T-cell (primary cell): ENCODE measurements at places on chromosomes 4 and X.

- no peak for DNase-seq
Observed at GRCh38 chrX:39196192-39197102, 395.2 kb downstream of the MID1IP1 start.

- DNase-seq = no peak
Observed at GRCh38 chr4:78336093-78336943, 215.3 kb upstream of the ANXA3 start.

DNA sequence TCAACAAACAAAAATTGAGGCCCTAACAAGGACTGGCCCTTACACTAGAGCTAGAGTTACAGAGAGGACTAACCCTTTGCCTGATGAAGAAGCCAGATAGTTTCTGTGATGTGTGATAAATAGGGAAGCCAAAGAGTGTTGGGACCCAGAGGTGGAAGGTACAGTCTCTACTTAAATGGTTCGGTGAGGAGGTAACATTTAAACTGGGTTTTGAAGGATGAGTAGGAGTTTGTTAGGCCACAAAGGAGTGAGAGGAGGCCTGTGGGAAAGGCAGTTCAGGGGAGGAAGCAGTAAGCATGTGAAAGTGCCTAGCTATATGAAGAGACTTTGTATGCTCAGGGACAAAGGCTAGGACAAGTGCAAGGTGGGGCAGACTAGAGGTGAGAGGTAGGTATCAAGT lies 23.8 kb upstream of the LIMCH1 start:
- DNase-seq = no peak

DNA sequence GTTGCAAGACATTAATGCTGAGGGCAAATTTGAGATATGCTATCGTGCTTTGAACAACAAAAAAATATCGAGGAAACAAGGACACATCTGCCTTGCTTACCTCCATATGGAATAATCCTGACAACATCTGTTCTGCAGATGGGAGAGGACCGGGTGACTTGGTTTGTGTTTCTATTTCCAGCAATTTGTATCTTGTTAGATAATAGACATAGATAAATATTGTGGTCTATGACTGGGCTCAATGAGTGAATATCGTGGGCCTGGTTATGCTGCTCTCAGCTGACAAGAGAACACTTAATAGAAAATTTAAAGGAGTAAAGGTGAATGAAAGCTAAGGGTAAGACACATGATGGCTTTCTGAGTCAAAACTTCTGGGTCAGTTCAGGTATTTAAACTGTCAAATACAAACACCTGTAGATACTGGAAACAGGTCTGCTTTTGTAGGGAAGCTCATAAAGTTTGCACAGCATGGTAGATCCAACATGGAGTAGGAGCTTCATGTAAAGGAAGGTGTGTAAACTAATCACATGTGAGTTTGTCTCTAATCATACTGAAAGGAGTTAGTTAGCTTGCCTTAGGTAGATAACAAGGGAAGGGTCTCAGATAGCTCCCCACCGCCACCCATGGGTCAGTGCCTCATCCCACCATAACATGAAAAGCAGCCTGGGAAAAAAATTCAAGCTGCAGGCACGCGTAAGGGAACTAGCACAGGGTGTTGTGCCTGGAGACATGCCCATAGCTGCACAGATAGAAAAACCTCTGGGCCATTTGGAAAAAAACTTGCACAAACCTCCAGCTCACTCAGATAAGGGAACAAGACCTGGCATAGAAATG lies 904.1 kb upstream of the EPHA5 start:
- DNase-seq = no peak

DNA sequence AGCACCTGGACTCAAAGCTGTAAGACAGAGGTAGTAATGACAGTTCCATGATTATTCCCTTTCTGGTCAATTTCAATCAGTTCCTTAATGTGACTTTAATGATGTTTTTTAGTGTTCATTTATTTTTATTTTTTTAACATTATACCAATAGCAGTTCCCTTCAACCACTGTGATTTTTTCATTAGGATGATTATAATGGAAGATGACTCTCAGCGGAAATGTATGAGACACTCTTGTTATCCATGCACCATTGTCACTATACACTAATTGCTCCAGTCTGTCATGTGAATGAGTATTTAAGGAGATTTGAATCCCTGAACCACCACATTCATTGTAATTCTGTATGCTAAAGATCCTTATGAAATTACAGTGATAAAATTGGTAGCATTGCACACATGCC lies 2102.3 kb upstream of the AGA start:
- DNase-seq = no peak

GRCh38 chr4:168398589-168398988 lies 80.0 kb upstream of the DDX60 start:
- no peak for DNase-seq

- DNase-seq = no peak
Observed at GRCh38 chr4:946103-946450, 13.8 kb downstream of the TMEM175 start.

GRCh38 chr4:177718514-177718913 lies 276.3 kb upstream of the AGA start:
- DNase-seq = no peak

- DNase-seq = no peak
Observed at GRCh38 chr4:8128100-8128856, 30.3 kb downstream of the ABLIM2 start.

DNA sequence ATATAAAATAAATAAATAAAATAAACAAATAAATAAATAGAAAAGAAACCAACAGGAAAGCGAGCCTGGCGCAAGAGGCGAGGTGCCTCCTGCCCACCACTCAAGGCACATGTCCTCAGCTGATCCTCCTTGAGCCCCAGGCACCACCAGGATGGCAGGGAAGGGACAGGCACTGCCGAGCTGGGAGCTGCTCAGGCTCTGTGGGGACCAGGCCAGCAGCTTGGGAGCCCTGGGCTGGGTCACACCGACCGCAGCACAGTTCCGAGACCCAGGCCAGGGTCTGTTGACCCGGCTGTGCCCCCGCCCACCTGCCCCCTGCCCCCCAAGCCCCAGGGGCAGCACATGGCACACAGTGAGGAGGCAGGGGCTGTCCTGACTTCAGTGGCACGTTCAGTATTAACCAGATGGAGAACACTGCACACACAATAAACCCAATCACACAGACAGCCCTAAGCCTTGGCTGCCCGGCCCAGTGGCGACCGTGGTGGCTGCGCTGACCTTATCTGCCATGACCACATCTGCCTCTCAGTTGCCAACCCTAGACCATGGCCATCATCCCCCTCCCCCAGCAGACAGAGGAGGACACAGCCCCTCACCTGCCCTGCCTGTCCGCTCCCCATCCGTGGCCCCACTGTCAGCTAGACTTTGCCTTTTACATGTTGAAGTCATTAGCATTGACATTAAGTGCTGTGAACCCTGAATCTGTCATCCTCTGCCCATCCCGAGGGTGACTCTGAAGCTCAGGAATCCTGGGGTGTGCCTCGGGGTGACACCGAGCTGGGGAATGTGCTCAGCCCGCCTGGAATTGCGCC lies 2.9 kb upstream of the TREX2 start:
- no peak for DNase-seq

- no peak for DNase-seq
Observed at GRCh38 chr4:16820329-16820728, 78.1 kb downstream of the LDB2 start.

DNA sequence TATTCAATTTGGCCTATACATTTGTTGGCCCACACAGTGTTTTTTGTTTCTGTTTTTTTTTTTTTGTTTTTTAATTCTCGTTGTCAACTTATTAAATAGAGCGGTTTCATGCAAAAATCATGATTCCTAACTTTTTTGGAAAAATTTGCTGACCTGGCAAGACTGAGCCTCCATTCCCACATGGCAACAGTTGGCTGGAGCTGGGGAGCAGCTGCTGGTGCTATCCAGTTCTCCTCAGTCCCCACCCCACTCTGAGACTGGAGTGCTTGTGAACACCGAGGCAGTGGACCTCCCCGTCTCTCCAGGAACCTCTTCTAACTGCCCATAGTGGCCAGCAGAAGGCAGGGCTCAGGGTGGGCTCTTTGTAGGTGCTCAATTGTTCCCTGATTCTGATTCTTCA lies 95.7 kb upstream of the OTUD4 start:
- no peak for DNase-seq

- DNase-seq = no peak
Observed at GRCh38 chr4:118589471-118590055, 95.6 kb upstream of the METTL14 start.

- no peak for DNase-seq
Observed at GRCh38 chr4:146282657-146283056, 68.3 kb downstream of the REELD1 start.

DNA sequence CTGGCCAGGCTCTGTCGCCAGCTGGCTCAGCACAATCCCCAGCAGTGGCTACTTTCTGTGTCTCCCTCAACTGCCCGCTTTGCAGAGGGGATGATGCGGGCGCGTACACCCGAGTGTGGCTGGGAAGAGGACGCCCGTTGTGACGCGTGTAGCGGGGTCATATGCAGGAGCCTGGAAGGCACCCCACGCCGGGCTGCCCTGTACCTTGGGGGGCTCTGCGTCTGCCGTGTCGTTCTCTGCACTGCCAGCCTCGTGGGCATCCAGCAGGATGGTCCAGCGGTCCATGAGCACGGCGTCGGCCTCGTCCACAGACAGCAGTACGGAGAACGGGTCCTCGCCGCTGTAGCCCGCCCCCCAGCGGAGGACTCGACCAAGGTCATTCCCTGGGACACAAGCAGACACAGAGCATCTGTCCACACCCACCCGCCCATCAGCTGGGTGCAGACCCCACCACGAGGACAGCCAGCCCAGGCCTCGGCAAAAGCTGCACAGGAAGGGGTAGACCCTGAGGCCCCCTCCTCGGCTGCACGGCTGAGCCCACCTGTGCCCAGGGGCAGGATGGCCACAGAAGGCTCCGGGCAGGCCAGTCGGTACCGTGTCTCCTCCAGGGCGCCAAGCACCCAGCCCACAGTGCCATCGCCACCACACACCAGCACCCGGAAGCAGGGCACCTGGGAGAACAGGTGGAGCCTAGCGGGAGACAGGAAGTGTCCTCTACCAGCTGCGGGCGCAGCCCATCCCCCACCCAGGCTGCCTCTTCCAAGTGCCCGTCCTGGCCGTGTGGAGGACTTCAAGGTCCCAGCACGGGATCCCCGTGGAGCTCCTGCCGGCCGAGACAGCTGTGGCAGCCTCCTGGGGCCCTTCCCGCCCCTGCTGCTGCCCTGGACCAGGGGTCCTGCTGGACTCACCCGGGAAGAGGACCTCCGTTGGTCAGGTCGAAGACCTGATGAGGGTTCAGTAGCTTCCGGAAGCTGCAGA lies 10.8 kb downstream of the DGKQ start:
- DNase-seq = no peak

GRCh38 chrX:914206-914605 lies 283.6 kb downstream of the SHOX start:
- no peak for DNase-seq

- no peak for DNase-seq
Observed at GRCh38 chr4:183129675-183130074, 30.6 kb downstream of the WWC2 start.

DNA sequence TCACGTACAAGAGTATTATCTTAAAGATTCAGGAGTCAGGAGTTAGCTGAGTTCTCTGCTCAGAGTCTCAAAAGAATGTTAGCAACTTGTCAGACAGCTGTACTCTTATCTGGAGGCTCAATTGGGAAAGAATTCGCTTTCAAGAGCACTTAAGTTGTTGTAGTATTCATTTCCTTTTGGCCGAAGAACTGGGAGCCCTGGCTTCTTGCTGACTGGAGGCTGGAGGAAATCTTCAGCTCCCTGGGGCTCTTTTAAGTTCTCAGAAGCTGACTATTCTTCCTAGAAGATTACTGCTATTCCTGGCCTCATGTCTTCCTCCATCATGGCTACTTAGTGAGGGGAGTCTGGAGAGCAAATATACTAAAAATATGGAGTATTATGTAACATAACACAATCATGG lies 587.2 kb downstream of the EPHA5 start:
- DNase-seq = no peak

DNA sequence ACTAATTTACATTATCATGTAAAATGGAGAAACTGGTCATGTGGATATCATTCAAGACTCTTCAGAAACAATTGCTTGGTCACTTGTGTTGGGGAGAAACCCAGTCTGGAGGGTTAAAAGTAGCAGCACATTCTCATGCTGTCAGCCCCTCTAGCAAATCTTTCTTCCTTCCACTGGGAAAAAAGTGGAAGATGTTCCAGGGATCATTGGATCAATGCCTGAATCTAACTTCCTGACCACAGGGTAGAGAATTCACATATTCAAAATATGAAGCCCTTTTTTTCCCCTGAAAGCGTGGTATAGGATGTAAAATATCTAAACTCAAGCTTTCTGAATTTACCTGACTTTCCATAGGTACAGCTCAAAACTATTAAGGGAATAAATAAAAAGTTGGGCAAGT lies 98.0 kb downstream of the CXCL13 start:
- no peak for DNase-seq

DNA sequence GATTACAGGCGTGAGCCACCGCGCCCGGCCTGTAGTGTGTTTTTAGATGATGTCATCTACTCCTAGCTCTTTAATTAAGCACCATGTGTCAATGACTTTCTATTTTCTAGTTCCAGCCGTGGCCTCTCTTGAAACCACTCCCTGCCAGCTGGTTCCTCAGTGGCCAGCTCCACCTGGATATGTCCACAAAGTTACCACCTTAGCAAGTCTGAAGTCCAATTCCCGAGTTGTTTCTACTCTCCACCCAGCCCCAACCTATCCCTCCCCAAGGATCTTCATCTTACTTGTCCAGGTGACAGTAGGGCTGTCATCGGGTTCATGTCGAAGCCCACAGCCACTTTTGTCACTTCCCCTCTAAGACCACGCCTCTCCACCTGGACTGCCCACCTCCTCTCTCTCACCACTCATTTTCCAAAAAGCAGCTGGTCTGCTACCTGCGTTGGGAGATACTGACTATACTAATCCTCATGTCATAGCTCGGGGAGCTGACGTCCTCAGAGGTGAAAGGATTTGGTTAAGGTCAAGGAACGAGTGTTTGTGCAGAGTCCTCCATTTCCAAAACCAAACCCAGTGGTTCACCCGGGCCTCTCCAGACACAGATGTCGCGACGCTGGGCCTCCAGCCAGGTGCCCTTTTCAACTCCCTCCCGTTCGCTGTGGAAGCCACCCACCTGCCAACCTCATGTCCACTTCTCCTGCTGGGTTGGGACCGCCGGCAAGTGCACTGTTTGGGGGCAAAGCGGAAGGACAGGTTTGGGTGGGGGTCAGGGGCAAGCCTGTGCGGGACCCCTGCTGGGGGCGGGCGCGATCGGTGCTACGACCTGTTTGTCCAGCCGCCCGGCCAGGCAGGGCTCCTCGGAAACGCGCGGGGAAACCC lies 704 bp downstream of the FAM3A start:
- DNase-seq = no peak

DNA sequence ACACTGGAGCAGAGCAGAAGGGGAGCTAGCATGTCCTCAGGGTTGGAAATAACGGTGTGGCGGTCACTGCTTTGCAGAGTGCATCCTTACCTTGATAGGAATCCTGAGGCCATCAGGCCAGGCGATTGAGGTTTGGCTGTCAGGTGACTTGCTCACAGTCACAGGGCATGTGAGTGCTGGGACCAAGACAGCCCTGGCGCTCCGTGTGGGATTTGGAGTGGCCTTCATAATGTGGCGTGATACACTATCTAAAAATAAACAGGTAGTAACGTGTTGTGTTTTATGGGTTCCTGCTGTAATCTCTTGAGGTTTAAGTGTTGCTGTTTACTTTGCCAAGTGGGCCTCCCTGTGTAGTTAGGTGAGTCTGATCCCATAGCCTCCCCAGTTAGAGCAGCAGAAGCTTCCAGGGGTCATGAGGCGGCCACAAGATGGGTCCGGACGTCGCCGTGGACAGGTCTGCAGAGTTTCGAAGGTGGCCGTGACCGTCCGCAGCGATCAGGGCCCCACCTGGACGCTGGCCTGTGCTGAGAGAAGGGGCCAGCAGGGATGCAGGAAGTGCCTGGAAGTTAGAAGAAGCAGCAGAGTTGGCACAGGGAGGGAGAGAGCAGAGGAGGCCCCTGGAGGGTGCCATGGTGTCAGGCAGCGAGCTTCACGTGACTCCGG lies 27.7 kb downstream of the RGS12 start:
- DNase-seq = no peak
